ENCODE measurements at places on chromosomes 1 and 21.

GRCh38 chr1:31416101-31416736 is 3.2 kb downstream of the SERINC2 start:
- peak; percentile 36 for DNase-seq

DNA sequence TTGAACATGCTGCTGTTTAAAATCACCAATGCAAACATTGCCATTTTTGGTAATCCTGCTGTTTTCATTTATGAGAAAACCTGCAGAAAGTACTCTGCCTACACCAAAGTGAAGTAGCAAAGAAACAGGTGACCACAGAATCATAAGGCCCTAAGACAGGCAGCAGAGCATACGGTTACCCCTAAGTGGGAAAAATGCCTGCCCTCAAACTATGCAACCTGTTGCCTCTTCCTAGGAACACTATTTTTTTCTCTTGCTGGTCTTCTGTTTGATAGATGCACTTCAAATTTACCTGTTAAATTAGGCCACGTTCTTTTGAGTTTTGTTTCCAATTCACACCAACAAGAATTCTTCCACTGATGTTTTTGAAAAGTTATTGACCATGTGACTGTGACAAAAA is 89.5 kb upstream of the RAB4A start:
- DNase-seq = no peak

GRCh38 chr1:206493279-206493678 is 14.1 kb upstream of the RASSF5 start:
- no peak for DNase-seq

DNA sequence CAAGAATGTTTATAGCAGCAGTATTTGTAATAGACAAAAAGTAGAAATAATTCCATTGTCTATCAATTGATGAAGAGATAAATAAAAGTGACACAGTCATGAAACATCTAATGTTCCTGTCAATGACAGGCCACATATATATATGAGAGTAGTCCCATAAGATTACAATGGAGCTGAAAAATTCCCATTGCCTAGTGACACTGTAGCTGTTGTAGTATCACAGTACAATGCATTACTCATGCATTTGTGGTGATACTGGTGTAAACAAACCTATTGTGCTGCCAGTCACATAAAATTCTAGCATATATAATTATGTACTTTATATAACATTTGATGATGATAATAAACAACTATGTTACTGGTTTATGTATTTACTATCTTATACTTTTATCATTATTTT is 141.9 kb upstream of the LYPLAL1 start:
- DNase-seq = peak; percentile 1

GRCh38 chr1:159204161-159205141 is at the start of gene ACKR1:
TSS of gene ACKR1 (plus strand) at chr1:159204875. CDS start at chr1:159204960, 85 bp downstream.
- no peak for DNase-seq

DNA sequence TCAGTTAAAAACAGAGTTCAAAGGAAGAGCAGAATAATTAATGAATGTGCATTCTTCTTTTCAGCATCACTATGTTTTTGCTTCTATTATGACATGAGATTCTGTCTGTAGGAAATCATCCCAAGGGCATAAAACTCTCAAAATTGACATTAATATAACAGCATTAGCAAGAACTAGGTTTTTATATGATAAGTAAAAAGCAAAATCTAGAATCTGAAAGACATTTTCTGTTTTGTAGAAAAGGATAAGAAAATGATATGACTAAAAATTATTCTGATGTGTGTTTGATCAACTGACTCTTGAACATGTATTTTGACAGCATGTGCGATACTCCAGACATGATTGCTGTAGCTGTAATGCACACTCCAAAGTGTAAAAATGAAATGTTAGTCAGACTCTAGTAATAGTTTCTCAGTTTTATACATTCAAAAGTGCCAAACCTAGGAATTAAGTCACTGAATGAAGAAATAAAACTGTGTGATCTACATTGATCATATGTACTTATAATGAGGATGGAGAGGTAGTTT is 197.3 kb downstream of the NCAM2 start:
- DNase-seq = no peak

GRCh38 chr1:204599098-204599497 is 82.9 kb downstream of the MDM4 start:
- DNase-seq = no peak

GRCh38 chr1:244077473-244078220 is 26.6 kb downstream of the ZBTB18 start:
- no peak for DNase-seq

- DNase-seq = no peak
These were observed 3.9 kb downstream of the RNF220 start for GRCh38 chr1:44408632-44409602.
